NCI-H1930 (cell line): ENCODE measurements at places on chromosomes 3 and 15.

GRCh38 chr15:65082303-65082953 lies 5.9 kb downstream of the KBTBD13 start:
- DNase-seq, result no peak

DNA sequence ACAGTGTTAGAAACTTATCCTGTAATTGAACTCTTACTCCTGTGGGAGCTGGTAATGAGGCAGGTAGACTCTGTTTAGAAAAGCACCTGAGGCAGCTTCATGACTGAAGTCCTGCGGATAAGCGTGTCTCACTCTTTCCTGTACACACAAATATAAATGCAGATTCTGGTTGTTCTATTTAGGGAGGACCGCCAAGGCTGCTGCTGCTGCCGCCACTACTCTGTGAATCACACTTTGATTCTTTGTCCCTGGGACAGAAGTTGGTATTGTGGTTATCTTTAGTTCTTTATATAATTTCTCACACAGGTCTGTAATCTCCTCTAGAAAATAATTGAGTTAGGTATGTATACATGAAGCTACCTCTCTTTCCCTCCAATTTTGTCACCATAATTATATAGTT lies 3.6 kb downstream of the LSAMP start:
- DNase-seq, result no peak

DNA sequence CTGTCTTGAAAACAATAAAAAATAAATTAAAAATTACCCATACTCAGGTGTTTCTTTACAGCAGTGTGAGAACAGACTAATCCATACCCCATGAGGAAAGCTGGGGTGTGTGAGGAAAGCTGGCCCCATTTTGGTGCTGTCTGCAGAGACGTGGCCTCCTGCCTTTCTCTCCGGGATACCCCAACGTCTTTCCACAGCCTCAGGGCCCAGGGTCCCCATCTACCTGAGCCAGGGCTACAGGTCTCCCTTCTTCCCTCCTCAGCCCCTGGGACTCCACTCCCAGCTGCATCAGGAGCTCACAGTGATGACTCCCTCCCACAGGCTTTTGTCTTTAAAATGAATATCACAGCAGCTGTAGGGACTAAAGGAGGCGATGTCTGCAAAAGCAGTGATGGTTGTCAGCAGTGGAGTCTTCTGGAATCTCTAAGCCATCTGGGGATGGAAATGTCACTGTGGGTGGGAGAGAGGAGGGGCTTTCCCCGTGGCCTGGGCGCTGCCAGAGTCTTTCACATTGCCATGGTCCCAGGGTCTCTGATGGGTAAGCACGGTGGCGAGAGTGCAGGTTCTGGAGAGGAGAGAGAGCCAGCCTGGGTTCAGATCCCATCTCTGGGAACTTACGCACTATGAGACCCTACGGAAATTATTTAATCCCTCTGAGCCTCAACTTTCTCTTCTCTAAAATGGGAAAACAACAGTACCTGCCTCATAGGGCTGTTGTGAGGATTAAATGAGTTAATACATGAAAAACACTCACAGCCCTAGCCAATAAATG lies 259.3 kb downstream of the PLCL2 start:
- DNase-seq, result no peak

- DNase-seq, result no peak
Measured at GRCh38 chr3:197682713-197683112, 54.0 kb downstream of the RUBCN start.

DNA sequence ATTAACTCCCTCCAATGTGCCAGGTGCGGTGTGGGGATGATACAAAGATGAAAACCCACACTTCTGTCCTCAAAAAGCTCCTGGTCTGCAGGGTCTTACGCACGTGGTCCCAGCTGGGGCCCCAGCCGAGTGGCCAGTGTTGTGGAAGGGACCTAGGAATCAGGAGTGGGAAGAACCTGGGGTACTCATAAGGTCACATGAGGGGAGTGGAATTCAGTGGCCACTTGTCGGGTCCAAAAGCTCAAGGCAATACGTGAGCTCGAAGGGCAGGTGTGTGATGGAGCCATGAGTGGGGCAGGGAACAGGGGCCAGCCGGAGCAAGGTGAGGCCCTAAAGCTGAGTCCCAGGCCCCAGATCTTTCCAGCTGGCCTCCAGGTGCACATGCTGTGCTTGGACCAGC lies 260.0 kb upstream of the LYSMD4 start:
- DNase-seq, result no peak

DNA sequence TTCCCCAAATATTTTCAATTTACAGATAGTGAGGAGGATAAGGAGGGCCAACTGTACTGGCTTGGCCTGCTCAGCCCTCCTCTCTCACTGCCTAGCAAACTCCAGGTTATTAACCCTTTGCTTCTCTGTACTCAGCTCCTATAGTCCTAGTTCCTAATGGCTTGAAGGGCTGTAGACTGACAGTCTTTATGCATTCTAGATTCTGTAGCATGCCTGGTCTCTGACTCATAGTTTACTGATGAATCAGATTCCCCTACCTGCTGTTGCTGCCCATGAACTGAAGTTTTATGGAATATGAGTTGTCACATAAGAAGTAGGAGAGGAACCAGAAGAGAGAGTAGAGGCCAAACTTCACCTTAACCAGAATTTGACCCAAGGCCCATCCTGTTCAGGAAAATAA lies 27.1 kb upstream of the MAP3K13 start:
- no peak for DNase-seq

GRCh38 chr3:158105119-158105709 lies 1.0 kb downstream of the SHOX2 start:
- no peak for DNase-seq

DNA sequence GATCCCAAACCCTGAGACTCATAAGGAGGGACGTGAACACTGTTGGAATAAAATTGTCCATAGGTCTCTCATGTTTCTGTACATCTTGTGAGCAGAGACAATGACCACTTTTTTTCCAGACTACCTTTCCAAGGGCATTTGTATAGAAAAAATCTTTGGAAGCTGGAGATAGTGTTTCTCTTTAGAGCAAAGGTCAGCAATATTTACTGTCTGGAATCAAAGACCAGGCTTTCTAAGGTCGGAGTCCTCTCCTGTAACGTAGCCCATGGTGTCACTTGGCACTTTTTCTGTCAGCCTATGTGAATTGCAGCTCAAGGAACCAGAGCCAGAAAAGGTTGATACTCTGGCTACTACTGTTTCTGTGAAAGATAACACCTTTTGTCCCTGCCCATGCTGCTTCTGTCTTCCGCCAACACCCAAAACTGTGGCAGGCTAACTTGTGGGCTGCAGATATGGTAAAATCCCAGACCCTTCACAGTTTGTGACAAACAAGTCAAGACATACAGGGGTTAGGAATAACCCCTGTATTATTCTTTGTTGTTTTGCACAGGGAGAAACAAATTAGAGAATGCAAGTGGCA lies 578.3 kb downstream of the GRM7 start:
- no peak for DNase-seq

GRCh38 chr3:172142051-172142863 lies 102.9 kb downstream of the FNDC3B start:
- no peak for DNase-seq

DNA sequence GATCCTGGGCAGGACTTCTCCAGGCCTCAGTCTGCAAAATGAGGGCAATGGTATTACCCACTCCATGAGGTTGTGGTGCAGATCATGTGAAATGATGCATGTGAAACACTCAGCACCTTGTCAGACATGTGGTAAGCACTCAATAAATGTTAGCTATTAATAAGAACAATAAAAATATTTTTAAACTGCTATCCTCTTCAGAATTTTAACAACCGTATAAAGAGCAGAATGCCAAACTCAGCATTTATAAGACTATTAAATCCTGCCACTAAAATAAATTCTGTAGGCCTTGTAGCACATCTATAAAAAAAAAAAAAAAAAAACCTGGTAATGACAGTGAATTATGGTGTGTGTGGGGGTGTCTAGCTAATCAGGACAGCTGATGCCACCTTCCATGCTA lies 213.9 kb upstream of the UMPS start:
- DNase-seq, result no peak

DNA sequence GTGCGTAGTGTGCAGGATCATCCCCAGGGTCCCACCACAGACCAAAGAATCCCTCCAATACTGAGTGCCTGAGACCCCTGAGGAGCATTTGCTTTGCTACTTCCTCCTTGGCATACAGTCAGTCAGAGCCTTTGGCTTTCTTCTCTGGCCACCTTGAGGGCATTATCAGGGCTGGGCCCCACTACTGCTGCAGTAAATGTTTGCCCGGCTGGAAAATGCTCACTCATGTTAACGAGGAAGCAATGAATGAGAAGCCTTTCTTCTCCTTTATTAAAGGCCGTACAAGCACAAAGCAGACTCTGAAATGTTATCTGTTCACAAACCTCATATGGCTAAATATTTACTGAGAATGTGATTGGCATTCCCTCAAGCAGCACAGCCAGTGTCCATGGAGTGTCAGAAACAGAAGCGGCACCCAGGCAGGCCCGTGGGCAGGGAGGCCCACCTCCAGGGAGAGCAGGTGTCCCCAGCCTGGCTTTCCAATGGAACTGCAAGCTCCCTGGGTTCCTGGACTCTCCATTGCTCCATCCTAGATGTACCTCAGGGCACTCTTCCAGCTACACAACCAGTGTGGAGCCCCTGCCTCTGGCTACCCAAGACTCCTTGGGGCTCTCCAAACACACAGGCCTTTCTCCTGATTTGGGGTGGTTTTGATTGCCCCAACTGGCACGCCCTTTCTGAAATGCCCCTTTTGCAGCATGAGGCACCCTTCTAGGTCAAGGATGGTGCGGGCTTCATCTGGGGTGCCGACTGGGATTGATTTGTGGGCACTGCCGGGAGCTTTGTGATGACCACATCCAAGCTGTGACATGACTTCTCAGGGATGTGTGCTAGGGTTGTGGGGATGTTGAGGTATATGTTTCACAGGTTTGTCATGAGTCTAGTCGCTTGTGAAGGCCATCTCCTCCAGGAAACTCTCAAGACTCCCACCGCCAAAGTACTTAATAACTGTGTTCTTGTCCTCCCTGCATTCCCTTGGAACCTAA lies 195.6 kb downstream of the FAM43A start:
- DNase-seq, result no peak

- DNase-seq, result no peak
Measured at GRCh38 chr3:45904931-45905330, 18.6 kb downstream of the CCR9 start.

DNA sequence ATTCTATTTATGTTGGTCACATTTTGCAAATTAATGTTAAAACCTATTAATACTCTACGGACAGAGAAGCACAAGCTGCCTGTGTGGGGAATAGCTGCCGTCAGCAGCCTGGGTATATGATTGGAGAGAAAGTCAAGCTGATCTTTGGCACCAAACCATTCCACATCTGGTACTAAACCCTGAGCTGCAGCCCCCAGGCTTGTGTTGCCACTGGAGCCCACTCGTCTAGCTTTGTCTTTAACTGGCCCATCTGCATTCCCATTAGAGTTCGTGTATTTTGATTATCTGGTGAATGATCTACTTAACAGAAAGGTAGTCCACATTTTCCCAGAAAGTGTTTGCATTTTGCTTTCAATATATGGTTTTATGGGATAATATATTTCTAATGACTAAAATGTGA lies 5.4 kb downstream of the NDUFB4 start:
- no peak for DNase-seq

DNA sequence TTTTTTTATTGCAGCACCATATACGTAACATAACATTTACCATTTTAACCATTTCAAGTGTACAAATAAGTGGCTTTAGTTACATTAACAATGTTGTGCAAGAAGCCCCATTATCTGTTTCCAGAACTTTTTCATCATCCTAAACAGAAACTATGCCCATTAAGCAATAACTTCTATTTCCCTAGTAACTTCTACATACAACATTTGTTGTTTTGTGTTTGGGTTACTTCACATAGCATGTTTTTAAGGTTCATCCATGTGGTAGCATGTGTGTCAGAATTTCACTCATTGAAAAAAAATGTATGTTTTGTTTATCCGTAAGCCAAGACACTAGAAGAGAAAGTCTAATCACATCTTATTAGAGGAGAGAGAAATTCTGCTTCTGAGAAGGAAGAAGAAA lies 450.5 kb upstream of the PDZRN3 start:
- no peak for DNase-seq

- no peak for DNase-seq
Measured at GRCh38 chr3:23981136-23981535, 36.0 kb downstream of the NR1D2 start.

DNA sequence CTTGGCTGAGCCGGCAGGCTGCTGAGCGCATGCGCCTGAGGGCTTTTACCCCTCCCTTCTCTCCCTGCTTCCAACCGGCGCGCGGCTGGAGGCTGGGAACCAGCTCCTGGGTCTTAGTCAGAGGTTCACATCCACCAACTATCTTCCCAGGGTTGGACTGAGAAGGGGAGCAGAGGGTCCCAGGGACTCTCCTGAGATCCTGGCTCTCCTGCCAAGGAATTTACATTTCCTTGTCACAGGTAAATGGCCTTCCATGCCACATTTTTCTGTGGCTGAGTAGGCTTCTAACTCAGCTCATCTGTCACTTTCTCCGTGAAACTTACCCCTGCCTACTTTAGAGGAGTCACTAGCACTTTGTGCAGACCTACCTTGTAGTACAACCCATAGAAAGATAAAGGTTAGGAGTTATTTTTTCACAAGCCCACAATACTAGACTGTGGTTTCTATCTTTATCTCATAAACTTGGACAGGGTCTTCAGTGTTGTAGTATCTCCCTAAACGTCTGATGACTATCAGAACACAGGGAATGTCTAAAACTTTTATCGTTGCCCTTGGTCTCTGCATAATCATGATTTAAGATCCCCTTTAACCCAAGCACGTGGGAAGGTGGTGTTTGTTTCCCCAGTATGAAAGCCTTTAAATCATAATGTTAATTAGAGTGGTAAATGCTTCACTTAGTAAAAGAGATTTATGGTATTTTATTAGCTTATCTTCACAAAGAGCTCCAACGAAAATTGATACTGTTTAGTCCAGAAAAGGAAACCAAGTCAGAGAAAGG lies 638 bp upstream of the TBC1D5 start:
- no peak for DNase-seq

DNA sequence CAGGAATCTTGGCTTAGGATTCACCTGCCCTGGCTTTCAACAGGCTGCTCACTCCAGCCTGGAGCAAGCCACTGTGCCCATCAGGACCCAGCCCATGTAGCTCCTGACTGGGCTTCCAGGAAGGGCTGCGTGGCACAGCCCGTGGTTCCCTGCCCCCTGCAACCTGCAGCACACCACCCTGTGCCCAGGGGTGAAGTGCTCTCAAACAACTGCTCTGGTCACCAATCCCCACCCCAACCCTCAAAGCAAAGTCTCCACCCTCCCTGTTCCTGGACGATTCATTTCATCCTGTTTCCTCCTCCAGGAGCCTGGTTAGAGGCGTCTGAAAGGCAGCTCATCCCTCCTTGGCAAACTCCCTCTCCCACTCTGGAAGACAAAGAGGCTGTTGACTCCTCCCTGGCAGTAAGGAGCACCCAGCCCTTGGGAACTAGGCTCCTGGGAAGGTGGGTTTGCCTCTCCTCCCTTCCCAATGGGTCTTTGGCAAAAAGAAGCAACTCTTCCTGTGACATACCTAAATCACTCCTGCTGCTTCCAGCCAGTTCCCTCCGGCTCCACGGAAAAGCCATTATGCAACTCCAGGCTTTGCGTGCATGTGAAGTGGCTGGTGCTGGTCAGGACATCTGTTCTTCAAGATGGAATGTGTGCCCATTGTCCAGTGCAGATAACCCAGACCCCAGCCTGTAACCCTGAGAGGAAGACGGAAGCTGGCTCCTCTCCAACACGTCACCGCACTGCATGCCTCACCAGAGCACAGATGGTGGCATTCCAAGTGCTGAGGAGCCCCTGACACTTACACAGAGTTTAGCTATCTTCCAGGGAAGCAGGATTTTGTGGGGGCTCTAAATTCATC lies 29.1 kb upstream of the VIPR1 start:
- no peak for DNase-seq
